Hindlimb muscle (tissue), 1 donor: ENCODE measurements at places on chromosomes 5 and 9. TPM values are rescaled to one million over a fixed set of nuclear protein-coding genes. Genes with fewer than 3 reads are reported as not detected.

DNA sequence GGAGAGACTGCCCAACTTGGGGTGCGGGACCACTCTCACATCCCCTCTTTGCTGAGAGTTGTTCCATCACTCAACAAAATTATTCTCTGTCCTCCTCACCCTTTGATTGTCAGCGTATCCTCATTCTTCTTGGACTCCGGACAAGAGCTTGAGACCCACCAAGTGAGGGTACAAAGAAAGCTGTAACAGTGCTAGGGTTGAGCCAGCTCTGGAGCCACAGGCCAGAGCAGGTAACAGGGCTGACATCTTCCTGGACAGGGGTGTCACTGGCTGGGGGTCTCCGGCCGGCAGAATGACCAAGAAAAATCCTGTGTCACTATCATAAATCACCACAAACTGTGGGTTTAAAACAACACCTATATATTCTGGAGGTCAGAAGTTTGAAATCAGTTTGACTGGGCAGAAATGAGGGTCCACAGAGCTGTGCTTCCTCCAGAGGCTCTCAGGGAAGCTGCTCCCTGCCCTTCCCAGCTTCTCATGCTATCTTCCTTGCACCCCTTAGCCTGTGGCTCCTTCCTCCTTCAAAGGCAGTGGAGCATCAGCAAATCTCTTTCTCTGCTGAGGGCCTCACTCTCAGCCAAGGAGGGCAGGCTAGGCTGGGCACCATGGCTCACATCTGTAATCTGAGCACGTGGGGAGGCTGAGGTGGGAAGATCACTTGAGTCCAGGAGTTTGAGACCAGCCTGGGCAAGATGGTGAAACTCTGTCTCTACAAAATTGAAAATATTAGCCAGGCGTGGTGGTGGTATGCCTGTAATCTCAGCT, 4.1 kb upstream of the BBLN start:
- DNase-seq: no peak

DNA sequence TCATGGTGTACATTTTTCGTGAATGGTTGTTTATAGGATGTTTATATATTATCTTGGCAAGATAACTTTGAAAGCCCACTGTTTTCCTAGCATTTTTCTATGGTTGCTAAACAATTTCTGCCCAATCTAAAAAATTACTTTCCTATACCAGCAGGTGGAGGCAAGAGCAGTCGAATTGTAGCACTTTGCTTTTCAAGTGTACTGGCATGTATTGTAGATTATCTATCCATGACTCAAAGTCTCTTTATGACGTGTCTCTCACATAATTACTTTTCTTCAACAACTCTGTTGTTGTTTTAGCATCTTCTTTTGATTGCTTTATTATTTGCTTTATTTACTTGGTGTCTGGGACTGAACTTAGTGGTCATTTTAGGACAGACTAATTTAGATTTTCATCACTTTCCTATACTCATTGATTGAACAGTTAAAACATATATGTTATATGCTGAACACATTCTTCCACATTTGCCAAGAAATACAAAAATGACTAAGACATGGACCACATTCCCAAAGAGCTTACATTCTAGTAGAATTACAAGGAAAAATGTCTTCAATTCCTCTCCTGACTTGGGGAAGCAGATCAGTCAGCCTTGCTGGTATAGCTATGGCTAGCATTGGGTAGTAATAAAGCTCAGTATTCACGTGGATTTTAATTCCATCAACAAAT, 20.7 kb downstream of the NLN start:
- peak; percentile 26 for DNase-seq

INSL6 gene
- 0.58 TPM for polyA plus RNA-seq

PCDHA7 gene
- 0.19 TPM for polyA plus RNA-seq

FOXD4L6 gene
- not detected for polyA plus RNA-seq

DNA sequence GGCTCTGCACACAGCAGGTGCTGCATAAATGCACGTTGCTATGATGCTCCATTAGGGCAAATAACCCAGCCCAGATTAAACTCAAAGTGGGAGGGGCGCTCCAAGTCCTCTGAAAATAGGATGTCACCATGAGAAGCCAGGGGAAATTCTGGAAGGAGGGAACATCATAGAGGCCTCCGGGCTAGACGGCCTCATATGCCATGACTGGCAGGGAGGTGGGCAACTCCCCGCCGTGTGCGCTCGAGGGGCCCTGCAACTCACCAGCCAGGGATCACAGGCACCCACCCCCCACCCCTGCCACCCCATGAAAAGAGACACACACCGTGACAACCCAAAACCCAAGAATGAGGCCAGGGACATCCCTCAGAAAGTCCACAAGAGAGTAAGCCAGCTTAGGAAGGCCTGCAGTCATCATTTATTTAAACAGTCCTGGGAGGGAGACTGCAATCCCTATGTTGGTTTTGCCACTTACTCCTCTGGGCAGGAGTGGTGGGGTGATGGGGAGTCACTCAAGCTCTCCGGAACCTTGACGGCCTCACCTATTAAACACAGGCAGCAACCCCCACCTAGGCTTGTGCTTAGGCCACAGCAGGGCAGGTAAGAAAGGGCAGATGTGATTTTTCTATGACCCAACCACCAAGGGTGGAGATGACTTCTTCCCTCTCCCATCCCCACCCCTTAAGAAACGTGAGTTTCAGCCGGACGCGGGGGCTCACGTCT, 4.0 kb downstream of the VAV2 start:
- DNase-seq: no peak

ANKDD1B gene
- 0.75 TPM for polyA plus RNA-seq

CDH10 gene
- polyA plus RNA-seq: 0.26 TPM

FAM81B gene
- polyA plus RNA-seq: 10.9 TPM

DNA sequence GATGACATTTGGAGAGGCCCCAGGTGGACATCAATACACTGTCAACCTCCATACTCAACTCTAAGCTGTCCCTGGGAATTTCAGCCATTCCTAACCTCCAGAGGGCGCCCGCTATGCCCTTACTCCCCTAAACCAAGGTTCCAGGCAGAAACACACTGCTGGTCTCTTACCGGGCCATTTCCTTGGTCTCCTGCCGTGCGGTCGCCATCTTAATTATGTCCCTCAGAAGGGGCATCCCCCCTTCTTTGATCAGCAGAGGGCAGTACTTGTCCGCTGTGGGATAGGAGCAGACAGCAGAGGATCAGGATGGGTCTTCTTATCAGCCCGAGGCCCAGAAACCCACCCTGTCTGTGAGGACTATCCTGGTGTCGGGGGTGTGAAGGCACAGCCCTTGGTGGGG, 9.3 kb upstream of the ZDHHC12 start:
- DNase-seq: peak; percentile 41

TSSK1B gene
- polyA plus RNA-seq: not detected

DNA sequence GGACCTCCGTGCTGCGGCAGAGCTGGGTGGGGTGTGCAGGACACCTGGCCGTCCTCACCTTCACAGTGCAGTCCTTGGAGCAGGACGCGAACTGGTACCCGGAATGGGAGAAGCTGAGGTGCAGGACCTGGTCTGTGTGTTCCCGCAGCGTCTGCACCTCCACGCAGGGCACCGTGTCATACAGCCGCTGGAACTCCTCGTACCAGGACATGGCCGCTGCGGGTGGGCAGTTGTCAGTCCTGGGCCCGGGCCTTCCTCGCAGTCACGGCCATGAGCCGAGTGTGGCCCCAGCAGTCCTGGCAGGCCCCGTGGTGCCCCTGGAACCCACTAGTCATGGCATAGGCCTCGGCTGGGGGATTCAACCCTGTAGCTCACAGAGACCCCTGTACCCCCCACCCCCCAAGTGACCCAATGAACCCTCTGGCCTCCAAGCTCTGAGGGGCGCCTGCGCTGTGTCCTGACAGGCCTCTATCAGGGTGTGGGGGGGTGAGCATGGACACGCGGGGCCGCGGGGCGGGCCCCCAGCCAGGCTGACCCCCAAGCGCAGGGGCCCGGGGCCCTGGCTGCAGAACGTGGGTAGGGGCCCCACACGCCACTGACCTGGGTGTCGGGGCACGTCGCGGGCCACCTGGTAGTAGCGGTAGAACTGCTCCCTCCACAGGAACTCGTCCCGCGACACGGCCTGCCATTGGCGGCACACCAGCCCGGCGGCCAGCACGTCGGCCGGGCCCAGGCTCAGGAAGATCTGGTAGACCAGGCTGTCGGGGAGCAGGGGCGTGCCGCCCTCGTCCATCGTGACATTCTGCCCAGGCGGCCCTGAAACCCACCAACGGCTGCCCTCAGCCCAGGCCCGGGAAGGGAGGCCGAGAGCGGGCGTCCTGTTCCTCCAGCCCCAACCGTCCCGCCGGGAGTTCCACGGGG, 987 bp downstream of the FBXW5 start:
- DNase-seq: no peak

DNA sequence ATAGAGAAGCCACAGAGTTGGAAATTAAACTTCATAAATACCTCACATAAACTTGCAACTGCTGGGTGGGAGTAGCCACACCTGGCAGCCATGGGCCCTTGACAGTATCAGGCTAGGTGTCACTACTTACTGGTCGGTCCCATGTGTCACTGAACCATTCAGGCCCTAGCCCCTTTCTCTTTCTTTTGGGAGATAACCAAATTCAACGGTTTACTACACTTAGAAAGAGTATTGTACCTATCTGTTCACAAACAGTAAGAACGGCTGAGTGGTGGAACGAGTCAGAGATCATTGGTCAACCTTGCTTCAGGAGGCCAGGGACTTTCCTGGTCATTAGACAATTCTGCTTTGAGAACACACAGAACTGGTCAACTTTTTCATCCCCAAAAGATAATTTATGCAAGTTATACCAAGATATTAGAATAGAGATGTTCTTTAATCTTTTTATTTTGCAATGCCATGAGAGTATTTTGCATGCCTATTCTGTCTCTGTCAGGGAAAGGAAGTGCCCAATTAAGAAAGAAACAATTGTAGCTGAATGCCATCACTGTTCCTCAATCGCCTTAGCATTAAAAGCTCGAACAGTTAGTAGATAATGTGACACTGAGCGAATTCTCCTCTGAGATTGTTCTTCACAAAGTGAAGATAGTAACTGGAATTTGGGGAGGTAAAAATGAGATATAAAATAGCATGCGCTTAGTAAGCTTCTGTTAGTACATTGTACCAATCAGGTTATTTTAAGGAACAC, 50.9 kb downstream of the GOLPH3 start:
- no peak for DNase-seq

CTXN3 gene
- 1.2 TPM for polyA plus RNA-seq

TRAF1 gene
- polyA plus RNA-seq: 4.7 TPM

DNA sequence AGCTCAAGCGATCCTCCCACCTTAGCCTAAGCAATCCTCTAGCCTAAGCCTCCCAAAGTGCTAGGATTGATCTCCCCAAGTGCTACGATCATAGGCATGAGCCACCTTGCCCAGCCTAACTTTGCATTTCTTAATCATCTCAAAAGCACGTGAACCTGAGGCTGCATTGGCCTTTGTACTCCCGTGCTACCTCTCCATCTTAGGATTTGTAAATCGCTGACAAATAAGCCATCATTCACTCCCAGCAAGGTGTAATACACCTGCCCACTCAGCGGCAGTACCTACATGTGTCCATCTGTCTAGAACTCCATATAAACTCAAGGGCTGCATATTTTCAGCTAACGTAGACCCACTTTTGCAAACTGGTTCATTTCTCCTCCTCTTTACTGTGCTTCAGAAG, 2.8 kb downstream of the ANKH start:
- no peak for DNase-seq

- DNase-seq: no peak
Observed at GRCh38 chr5:128633901-128634300, 95.9 kb upstream of the FBN2 start.

DNA sequence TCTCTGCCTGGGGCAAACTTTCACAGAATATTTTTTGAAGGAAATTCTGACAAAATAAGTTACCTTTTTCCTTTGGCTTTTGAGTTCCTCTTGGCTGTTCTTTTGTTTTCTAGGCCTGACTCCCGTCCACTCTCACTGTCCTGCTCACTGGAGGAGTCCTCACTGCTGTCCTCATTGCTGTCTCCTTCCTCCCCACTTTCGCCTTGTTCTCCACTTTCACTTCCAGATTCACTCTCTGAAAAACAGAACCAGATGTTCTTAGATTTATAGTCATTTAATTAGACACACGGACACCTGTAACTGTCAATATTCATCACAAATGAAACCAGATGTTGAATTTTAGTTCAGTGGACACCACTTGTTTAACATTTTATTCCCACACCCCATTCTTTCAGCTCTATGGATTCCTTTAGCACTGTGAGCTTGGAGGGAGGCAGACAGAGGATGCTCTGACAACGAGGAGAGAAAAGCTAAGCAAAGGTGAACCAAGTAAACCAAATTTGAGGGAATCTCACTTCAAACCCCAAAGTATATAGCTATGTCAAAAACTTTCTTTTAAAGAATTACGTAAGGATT, 180.7 kb downstream of the AP3B1 start:
- no peak for DNase-seq

DNA sequence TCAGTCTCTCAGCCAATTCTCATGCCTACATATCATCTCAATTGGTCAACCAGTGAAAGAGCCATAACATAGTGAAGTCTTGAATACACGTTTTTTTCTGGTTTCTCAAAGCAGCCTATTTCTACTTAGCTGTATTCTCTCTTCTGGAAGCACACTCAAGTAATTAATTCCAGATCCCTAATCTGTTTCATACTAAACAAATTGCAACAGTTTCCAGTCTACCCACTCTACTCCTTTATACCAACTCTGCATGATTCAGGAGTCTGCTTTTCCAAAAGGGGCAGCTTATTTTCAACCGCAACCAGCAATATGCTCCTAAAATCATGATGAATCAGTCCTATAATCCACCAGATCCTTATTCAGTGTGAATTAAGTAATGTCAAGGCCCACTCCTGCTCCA, 211.7 kb downstream of the TLE1 start:
- no peak for DNase-seq

GRCh38 chr9:83962165-83962564, 17.9 kb downstream of the HNRNPK start:
- DNase-seq: no peak

DNA sequence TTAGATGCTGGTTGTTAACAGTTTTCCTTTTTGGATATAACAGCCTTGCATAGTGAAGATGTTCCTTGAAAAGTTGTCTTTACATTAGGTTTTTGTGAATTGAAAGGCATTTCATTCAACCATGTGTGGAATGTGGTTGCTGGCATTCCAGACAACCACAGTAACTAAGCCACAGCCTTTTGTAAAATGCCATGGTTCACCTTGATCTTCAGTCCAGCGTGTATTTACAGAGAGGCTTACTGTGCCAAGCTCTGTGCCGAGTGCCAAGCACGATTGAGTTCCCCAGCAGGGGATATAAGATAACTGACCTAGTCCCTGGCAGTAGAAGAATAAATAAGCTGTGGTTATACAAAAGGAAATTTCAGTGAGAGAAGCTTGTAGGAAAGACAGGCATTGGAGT, 4.9 kb downstream of the EXOSC2 start:
- DNase-seq: no peak

CEP72 gene
- polyA plus RNA-seq: 3.6 TPM

GRCh38 chr5:140130949-140131733, 5.4 kb downstream of the IGIP start:
- no peak for DNase-seq

- DNase-seq: no peak
Observed at GRCh38 chr5:133552925-133553525, 59.3 kb downstream of the FSTL4 start.

SLC36A3 gene
- polyA plus RNA-seq: not detected

CKMT2 gene
- 75.1 TPM for polyA plus RNA-seq

DNA sequence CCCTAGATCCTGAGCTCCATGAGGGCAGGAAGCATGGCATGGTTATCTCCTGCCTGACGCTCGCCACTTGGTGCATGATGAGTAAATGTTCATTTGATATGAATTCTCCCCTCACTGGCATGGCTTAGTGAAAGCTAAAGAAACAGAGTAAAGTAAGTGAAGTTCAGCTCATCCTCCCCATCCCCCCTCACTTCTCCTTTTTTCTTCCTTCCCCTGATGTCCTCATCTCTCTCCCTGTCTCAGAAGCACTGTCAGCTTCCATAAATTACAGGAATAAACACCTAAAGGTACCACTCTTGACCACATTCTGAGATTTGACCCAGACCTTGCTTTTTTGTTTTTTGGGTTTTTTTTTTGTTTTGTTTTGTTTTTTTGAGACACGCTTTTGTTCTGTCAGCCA, 73.3 kb downstream of the SNX18 start:
- DNase-seq: no peak
